ENCODE measurements at places on chromosomes 6 and 20. TPM values are rescaled to one million over a fixed set of nuclear protein-coding genes. Genes with fewer than 3 reads are reported as not detected.

Gene PNPLA1
- total RNA-seq = 0.17 TPM

Gene MPC1
- 19.3 TPM for total RNA-seq

Gene OXT
- total RNA-seq = 1.1 TPM

Gene ARFGEF3
- not detected for total RNA-seq

Gene IRAK1BP1
- total RNA-seq = 0.52 TPM

Gene C6orf15
- not detected for total RNA-seq

Gene SOX18
- not detected for total RNA-seq

Gene PEX7
- total RNA-seq = 2.0 TPM

DNA sequence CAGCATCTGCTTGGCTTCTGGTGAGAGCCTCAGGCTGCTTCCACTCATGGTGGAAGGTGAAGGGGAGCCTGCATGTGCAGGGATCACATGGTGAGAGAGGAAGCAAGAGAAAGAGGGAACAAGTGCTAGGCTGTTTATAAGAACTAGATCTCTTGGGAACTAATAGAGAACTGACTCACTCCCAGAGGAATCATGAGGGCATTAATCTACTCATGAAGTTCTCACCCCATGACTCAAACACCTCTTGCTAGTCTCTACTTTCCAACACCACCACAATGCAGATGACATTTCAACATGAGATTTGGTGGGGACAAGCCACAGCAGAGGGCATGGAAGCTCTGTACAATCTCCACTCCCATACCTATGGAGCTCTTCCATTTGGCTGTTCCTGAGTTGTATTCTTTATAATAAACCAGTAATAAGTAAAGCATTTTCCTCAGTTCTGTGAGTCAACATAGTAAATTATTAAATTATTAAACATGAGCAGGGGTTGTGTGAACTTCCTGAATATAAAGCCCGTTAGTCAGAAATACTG lies 524.1 kb upstream of the NRSN1 start:
- no peak for DNase-seq

- DNase-seq = no peak
These were observed 930 bp downstream of the THBD start for GRCh38 chr20:23048283-23049200.

- DNase-seq = no peak
These were observed 80.0 kb upstream of the ATXN1 start for GRCh38 chr6:16841241-16841640.

GRCh38 chr20:19354950-19355349 lies 142.5 kb downstream of the SLC24A3 start:
- no peak for DNase-seq

DNA sequence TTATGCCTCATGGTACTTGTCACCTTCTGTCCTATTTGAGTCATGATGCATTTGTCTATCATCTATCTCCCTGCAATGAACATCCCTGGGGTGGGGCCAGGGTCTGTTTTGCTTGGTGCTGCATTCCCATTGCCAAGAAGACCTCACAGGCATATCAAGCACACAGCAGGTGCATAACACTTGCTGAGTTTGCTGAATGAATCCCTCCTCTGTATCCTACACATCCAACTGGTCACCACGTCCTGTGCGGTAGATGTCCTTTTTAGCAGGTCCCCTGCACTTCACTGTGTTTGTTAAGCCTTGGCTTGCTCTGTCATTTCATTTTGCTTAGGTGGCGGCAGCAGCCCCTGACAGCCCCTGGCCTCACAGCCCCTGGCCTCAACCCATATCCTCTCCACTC lies 214.8 kb upstream of the RNF24 start:
- DNase-seq = no peak

GRCh38 chr6:137792160-137793033 lies 74.7 kb upstream of the TNFAIP3 start:
- no peak for DNase-seq

- no peak for DNase-seq
These were observed 877.5 kb downstream of the TFAP2A start for GRCh38 chr6:9537381-9537780.

DNA sequence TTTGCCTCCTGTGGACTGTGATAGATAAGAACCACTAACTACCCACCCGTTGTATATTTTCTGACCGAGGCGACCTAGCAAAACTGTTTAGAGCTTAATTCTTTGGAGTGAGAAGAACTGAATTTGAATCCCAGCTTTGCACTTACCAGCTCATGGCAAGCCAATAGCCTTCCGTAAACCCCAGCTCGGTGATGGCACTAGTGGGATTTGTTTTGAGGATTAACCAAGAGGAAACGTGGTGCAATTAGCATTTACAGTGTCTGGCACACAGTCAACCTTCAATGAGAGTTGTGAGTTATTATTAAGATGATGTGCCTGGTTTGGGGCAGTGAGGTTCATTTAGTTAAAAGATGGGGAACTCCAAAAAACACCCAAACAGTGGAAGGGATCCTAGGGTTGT lies 12.3 kb upstream of the DSP start:
- DNase-seq = no peak

- DNase-seq = no peak
These were observed 40.7 kb downstream of the PYGB start for GRCh38 chr20:25288291-25289181.

- DNase-seq = no peak
These were observed 189.3 kb downstream of the PREX1 start for GRCh38 chr20:48638546-48638945.

GRCh38 chr20:37296371-37296770 lies 6.9 kb downstream of the MANBAL start:
- no peak for DNase-seq

GRCh38 chr6:42316981-42317380 lies 99.3 kb upstream of the MRPS10 start:
- no peak for DNase-seq

DNA sequence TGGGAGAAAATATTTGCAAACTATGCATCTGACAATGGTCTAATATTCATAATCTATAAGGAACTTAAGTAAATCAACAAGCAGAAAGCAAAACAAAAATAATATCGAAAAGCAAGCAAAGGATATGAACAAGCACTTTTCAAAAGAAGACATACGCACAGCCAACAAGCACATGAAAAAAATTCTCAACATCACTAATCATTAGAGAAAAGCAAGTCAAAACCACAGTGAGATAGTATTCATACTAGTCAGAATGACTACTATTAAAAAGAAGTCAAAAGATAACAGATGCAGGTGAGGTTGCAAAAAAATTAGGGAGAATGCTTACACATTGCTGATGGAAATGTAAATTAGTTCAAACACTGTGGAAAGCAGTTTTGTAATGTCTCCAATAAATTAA lies 410.2 kb downstream of the MMUT start:
- no peak for DNase-seq

GRCh38 chr6:93392797-93393196 lies 26.6 kb downstream of the EPHA7 start:
- DNase-seq = no peak

DNA sequence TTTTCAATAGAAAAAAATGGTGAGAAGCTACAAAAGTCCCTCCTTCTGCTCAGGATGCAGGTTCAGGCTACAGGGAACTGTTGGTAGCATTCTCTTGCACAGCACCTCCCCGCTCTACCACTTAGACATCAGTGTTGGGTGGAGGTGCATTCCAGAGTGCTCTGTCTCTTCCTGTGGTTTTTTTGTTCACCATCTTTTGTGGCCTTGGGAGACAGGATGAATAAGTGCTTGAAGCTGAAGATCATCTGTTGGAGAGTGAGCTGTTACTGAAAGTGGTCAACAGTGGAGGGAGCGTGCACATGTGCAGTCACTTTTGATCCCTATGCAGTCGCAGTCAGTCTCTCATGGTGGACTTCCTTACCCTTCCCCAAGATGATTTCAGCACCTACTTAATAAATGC lies 16.6 kb upstream of the BTBD3 start:
- DNase-seq = no peak
